ENCODE measurements at places on chromosomes 13 and 19.

- no peak for DNase-seq
Observed at GRCh38 chr19:18637673-18638630, 1.1 kb downstream of the KLHL26 start.

- no peak for DNase-seq
Observed at GRCh38 chr13:77002590-77003190, 10.8 kb downstream of the CLN5 start.

- no peak for DNase-seq
Observed at GRCh38 chr13:76982061-76982460, 9.8 kb upstream of the CLN5 start.

DNA sequence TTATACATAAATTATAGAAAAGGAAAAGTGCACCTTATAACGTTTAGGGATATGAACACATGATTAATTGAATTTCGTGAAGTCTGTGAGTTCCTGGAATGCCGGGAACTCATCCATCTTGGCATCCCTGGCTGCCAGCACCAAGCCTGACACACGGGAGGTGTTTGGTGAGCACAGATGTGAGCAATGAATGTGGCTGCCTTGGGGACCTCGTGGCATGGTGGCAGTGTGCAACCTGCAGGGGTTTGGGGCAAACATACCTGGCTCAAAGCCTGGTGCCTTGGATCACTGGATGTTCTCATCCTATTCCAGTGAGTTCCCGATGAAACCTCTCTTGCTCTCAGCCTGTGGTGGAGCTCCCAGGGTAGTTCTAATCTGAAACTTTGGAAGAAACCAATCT lies 10.4 kb upstream of the MAP2K2 start:
- DNase-seq: no peak

GRCh38 chr19:53606031-53606430 lies 25.8 kb upstream of the DPRX start:
- no peak for DNase-seq

DNA sequence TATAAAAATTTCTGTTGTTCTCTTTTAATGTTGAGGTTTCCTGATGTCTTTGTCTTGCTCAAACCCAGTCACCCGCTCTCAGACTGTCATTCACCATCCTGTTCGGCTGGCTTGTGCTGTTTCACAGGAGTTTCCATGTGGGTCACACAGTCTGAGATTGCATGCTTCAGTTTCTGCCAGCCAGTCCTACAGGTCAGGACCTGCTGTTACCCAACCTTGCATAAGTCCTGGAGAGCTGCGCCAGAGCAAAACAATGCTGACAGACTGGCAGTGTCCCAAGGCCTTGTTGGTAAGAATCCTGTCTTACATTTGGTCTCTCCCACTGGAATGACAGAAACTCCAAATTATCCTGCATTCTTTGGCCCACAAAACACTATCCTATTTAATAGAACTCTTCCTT lies 340.0 kb upstream of the SLITRK5 start:
- DNase-seq: no peak

- DNase-seq: peak; percentile 80
Observed at GRCh38 chr19:45615795-45616703, 14.0 kb upstream of the GPR4 start.

GRCh38 chr13:46171217-46171616 lies 10.8 kb downstream of the LCP1 start:
- peak; percentile 27 for DNase-seq

- DNase-seq: no peak
Observed at GRCh38 chr19:5070930-5071329, 102.0 kb downstream of the KDM4B start.

DNA sequence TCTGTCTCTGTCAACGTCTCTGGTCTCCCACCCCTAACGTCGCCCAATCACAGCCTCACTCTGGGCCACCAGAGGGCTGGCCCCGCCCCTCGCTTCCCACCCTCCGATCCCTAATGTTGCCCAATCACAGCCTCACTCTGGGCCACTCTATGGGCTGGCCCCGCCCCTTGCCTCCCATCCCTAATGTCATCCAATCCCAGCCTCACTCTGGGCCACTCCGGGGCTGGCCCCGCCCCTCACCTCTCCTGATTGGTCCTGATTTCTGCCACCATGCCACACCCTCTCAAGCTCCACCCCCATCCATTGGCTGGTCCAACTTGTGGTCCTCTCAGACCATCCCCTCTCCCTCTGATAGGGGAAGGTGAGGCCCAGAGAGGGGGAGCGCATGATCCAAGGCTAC lies 24.9 kb downstream of the CELF5 start:
- no peak for DNase-seq

DNA sequence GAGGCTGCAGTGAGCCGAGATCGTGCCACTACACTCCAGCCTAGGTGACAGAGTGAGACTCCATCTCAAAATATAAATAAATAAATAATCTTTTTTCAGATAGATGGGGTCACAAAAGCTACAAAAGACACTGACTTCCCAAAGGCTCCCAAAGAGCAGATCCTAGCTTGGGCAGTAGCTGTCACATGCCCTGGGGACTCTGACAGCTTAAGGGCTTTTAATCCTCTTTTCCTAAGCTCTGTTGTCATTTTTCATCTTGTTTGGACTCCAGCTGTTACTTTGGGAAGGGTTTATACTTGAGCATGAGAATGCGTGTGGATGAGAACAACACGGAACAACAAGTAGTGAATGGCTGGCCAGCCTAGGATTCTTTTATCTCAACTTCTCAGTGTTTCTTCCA lies 231.7 kb downstream of the MZT1 start:
- no peak for DNase-seq

DNA sequence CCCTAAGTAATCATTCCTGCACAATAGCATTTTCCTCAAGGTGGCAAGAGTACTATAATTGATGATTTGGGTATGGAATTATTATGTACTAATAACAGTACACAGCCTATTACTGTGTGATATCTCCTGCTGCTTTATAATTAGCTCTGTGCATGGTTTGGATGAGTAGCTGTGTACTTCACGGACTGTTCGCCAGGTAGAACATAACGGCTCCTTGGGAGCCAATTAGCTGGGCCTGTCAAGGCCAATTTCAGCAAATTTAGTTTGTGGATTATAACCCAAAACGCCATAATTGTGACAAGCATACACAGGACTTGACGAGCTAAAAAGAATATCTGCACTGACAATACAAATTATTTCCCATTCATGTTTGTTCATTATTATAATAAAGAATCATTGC lies 1584.2 kb downstream of the SLITRK1 start:
- no peak for DNase-seq

GRCh38 chr13:27962982-27963381 lies 6.1 kb downstream of the CDX2 start:
- no peak for DNase-seq

- DNase-seq: no peak
Observed at GRCh38 chr13:59424661-59425060, 739.1 kb downstream of the DIAPH3 start.

Measured in HL-60 (cell line).